Endodermal cell (in vitro differentiated cells): ENCODE measurements at places on chromosomes 5 and 9. TPM values are rescaled to one million over a fixed set of nuclear protein-coding genes. Genes with fewer than 3 reads are reported as not detected.
A peak's percentile ranks its signal among the peaks of the same experiment; 100 is the strongest.

DNA sequence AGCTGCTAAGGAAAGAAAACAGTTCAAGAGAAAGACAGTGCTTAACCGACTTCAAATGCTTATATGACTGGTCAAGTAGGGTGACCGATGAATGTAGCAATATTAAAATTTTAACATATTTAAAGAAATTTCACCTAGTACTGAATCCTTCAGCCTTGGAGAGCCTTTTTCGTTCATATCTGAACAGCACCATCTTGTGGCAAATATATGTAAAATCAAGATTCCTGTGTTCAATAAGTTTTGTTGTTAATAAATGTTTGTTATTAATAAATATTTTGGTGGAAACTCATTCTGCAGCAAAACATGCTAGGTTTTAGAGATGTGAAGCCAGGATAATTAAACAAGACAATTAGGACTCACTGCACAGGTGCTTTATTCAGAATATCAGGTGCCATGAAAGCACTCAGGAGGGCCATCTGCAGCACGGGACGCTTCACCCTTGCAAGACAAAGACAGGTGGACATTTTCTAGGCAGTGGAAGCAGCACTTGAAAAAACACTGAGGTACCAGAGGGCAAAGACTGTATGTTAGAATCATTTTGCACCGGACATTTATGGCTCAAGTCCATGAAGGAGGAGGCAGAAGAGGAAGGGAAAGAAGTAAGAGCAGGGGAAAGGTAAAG is 15.6 kb downstream of the TICAM2 start:
- DNase-seq = no peak

- DNase-seq = no peak
Measured at GRCh38 chr9:102832814-102833213, 162.3 kb upstream of the CYLC2 start.

- DNase-seq = no peak
Measured at GRCh38 chr5:171580502-171581265, 161.2 kb downstream of the FGF18 start.

GRCh38 chr5:134133188-134133994 is 18.9 kb downstream of the TCF7 start:
- DNase-seq = peak; percentile 43

GRCh38 chr5:150296496-150296895 is 6.2 kb downstream of the ARSI start:
- no peak for DNase-seq

- peak; percentile 68 for DNase-seq
Measured at GRCh38 chr9:126665644-126666035, 51.9 kb downstream of the LMX1B start.

- no peak for DNase-seq
Measured at GRCh38 chr5:151056379-151057325, 24.2 kb downstream of the TNIP1 start.

DNA sequence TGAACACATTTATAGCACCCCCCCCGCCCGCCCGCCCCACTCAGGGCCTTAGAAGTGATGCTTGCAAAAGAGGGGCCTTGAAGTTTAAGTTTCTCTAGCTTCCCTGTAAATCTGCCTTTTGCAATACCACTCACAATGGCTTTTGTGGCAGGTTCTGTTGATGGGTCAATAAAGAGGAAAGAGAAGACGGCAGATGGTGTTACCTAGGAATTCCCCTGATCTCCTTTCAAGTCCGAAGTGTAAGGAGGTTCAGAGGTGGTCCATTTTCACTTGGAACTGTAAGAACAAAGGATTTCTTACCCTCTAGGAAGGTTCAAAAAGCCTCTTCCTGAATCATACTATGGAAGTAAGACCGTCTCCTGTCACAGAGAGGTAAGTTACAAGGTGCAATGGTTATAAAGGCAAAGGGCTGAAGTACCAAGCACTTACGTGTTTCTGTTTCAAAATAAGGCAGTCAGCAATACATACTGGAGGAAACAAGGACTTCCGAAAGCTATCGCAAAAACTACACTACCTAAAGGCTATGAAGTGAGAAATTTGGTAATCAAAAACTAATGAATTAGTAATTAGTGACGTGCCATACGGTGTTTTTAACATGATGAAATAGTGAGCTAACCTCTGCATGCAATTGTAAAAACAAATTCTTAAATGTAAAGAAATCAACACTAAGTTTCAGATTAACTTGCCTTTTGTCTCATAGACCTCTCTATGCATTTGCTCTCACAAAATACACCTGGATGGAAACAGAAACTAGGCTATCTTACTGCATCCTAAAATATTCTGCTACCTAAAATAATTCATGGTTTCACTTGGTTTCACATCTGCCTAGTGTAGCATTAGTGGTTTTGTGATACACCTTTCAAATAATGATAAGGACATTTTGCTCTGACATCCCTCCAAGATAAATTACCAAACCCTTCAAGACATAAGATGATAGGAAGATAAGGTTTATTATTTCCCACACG is 589.4 kb upstream of the FAM174A start:
- DNase-seq = no peak

DNA sequence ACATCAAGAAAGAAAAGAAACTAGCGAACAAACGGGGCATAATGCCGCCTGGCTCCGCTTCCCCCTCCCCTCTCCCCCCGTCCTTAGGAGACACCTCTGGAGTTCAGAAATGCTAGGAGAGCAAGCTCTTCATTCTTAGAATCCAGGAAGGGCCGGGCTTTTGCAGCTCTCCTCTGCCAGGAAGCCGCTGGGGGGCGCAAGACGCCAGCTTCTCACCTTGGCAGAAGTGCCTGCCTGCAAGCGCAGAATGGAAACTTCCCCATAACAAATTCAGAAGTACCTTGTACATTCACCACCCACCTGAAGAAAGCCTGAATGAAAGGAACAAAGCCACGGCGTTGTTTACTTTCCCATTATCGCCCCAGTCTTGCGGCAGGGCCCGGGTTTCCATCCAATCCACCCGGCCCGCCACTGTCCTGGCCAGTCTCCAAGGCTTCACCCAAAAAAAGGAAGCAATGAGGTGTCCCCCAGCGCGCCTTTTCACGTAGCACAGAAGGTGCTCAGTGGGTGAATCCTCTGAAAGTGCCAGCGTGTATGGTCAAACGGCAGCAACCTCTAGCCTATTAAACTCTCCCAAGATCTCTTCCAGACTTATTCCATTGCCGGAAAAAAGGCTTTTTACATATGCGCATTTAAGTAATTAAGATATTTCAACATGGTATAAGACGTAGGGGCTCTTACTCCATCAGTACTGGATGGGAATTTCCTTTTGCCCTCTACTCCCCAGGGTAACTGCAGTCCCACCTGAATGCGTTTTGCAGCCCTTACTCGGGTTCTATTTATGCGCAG is 1.6 kb upstream of the GADD45G start:
- DNase-seq = peak; percentile 97

GRIA1 gene
- total RNA-seq = 0.38 and 1.2 TPM in 2 replicates

PCSK5 gene
- 2.6 and 3.5 TPM in 2 replicates for total RNA-seq

DDX4 gene
- not detected in 3 replicates for total RNA-seq

TMEM161B gene
- total RNA-seq = 15.0 and 17.2 TPM in 2 replicates
